Naive thymus-derived CD8-positive, alpha-beta T cell (primary cell): ENCODE measurements at places on chromosomes 7 and 10.

- peaks cover 50% of the 10 kb centered on the region for H3K4me1 ChIP-seq
- H3K4me3 ChIP-seq = no peak overlapping the region
- H3K27ac ChIP-seq = no peak overlapping the region
- peaks cover 38% of the 10 kb centered on the region for H3K36me3 ChIP-seq
- no peak for DNase-seq
- H3K27me3 ChIP-seq = no peaks in the 10 kb centered on the region
These were observed 79.5 kb downstream of the CARD11 start for GRCh38 chr7:2964208-2964607.

DNA sequence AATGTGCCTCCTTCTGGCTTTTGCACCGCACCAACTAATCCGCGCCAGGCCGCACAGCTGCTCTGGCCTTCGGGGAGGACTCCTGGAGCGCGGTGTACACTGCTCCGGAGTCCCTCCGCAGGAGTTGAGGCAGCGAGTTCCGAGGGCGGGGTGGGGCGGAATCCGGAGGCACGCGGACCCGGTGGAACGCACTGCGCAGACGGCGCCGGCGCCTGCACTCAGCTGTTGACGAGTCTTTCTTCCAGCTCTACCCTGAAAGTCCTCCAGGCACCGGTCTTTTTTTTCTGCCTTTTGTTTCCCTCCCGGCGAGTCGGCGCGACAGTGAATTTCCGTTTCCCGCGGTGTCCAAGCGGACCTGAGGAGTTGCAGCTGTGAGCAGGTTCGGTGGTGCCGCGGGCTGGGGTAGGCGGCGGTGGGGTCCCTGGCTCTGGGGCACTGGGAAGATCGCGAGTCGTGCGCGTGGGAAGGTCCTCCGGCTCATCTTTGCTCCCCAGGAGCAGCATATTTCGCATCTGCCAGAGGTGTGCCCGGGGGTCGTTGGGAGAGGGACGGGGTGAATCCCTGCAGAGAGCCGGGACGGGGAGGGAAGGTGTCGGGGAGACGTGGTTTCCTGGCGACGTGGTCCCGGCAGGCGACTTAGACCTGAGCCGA is 44.1 kb downstream of the SFTPD start:
- DNase-seq = peak; percentile 14
- H3K27me3 ChIP-seq = peaks cover 38% of the 10 kb centered on the region
- no peaks in the 10 kb centered on the region for H3K36me3 ChIP-seq
- peak overlapping the region; percentile 91 for H3K4me3 ChIP-seq
- peaks cover 7% of the 10 kb centered on the region for H3K4me1 ChIP-seq

- no peaks in the 10 kb centered on the region for H3K27me3 ChIP-seq
- no peaks in the 10 kb centered on the region for H3K36me3 ChIP-seq
- no peak for DNase-seq
These were observed 103.3 kb upstream of the ARMC3 start for GRCh38 chr10:22824520-22824919.

DNA sequence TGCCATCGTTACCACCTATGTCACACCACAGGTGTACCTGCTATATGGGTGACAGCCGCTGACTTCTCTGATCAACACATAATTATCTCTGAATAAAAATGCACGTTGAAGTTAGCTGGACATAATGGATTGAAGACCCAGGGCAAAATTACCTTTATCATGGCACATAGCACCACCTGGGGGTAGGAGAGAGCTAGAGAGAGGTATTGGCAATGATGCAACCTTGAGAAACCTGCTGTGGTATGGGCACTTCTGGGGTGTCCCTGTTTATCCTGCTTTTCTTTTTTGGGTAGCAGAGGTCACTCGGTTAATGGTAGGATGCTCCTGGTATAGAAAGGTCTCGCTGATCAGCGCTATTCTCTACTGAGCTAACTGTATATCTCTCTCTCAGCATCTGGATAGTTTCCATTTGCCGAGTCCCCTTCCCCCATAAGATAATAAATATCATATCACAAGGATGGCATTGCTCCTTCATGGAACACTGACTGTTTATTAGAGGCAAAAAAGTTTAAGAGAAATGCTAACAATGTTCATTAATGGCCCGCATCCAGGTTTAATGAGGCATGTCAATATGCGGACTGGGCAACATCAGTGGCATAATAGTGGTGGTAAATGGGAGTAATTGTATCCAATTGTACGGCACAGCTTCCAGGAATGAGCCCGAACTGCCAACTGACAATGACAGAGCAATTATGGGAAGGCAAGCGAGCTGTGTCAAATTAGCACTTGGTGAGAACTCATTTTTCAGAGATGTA is 323.1 kb downstream of the TFEC start:
- no peak overlapping the region for H3K4me3 ChIP-seq
- no peaks in the 10 kb centered on the region for H3K27me3 ChIP-seq
- no peak overlapping the region for H3K27ac ChIP-seq
- H3K4me1 ChIP-seq = no peaks in the 10 kb centered on the region
- no peak for DNase-seq
- no peaks in the 10 kb centered on the region for H3K36me3 ChIP-seq

GRCh38 chr10:70500812-70501301 is 22.3 kb downstream of the PALD1 start:
- no peaks in the 10 kb centered on the region for H3K36me3 ChIP-seq
- peaks cover 10% of the 10 kb centered on the region for H3K4me1 ChIP-seq
- H3K27ac ChIP-seq = no peak overlapping the region
- no peak overlapping the region for H3K4me3 ChIP-seq
- H3K27me3 ChIP-seq = no peaks in the 10 kb centered on the region

GRCh38 chr7:155268211-155268610 is 29.5 kb upstream of the INSIG1 start:
- H3K4me3 ChIP-seq = no peak overlapping the region
- H3K27me3 ChIP-seq = no peaks in the 10 kb centered on the region
- no peaks in the 10 kb centered on the region for H3K4me1 ChIP-seq
- no peaks in the 10 kb centered on the region for H3K36me3 ChIP-seq
- H3K27ac ChIP-seq = no peak overlapping the region

DNA sequence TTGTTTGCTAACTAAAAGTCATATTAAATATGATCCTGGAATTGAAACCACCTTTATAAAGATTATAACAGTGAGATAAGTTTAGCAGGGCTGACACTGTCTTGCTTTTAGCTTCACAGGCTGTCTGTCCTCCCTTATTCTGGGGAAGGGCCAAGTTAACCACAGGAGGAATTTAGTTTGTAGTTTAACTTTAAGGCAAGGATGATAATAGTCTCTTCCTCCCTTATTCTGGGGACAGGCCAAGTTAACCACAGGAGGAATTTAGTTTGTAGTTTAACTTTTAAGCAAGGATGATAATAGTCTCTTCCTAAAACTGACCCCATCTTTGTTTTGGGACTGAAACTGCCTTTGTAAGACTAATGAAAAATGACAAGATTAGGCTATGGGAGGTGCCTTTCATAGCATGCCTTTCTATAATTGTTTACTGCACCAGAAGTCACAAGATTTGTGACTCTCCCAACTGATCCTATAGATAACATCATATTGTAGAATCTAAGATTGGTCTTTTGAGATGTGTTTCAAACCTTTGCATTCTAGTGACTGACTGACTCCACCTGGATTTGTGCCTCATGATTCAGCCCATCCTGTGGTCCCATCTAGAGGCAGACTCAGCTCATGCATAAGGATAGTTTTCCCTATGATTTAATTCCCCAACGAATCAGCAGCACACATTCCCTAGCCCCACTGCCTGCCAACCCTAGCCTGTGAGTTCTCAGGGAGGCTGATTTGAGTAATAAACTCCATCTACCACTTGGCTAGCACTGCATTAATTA is 212.0 kb downstream of the MAGI2 start:
- no peak overlapping the region for H3K27ac ChIP-seq
- H3K36me3 ChIP-seq = no peaks in the 10 kb centered on the region
- DNase-seq = no peak

DNA sequence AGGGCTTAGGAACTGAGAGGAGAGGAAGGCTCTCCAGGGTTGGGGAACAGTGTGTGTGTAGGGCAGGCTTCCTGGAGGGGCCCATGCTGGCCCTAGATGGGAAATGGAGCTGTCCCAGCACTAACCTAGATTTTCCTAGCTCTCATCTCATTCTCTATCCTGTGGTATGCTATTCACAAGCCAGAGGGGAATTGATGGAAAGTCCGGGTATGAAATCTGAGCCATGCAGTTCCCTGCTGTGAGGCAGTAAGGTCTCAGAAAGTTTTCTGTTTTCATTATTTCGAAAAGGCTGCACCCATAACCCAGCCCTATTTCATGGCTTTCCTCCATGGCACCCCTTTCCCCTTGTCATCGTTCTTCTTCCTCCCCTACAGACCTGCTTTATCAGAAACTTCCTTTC is 220.3 kb downstream of the RPS24 start:
- no peaks in the 10 kb centered on the region for H3K36me3 ChIP-seq
- no peak for DNase-seq
- no peak overlapping the region for H3K27ac ChIP-seq
- no peaks in the 10 kb centered on the region for H3K27me3 ChIP-seq
- no peak overlapping the region for H3K4me3 ChIP-seq

- peak overlapping the region; percentile 79 for H3K27ac ChIP-seq
- H3K4me1 ChIP-seq = peaks cover 28% of the 10 kb centered on the region
- no peaks in the 10 kb centered on the region for H3K27me3 ChIP-seq
- peak overlapping the region; percentile 26 for H3K4me3 ChIP-seq
- DNase-seq = peak; percentile 43
- no peaks in the 10 kb centered on the region for H3K36me3 ChIP-seq
These were observed 28.7 kb upstream of the PDCD4 start for GRCh38 chr10:110843031-110843430.

DNA sequence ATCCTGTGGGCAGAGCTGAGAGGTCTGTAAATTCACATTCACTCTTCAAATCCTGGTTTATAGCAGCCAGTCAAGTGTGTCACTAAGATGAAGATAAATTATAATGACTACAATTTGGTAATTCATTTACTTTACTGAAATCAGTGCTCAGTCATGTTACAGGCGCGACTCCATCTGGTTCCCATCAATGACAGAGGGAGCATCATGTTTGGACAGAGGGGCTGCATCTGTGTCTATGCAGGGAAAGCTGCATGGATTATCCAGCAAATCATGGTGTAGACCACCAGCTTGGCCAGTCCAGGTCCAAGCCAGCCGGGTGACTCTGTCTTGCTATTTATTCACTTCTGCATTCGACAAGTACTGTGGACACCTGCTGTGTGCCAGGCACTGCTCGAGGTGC is 214.1 kb upstream of the ZNF32 start:
- no peak overlapping the region for H3K4me3 ChIP-seq
- DNase-seq = no peak
- no peak overlapping the region for H3K27ac ChIP-seq
- H3K36me3 ChIP-seq = no peaks in the 10 kb centered on the region

- no peak overlapping the region for H3K27ac ChIP-seq
- peaks cover 6% of the 10 kb centered on the region for H3K36me3 ChIP-seq
- peaks cover 15% of the 10 kb centered on the region for H3K4me1 ChIP-seq
- DNase-seq = no peak
- no peaks in the 10 kb centered on the region for H3K27me3 ChIP-seq
- H3K4me3 ChIP-seq = no peak overlapping the region
These were observed 79.6 kb downstream of the SH3PXD2A start for GRCh38 chr10:103775776-103776175.

- no peak overlapping the region for H3K27ac ChIP-seq
- H3K4me3 ChIP-seq = no peak overlapping the region
- no peaks in the 10 kb centered on the region for H3K27me3 ChIP-seq
These were observed 4.2 kb downstream of the AHR start for GRCh38 chr7:17302575-17303142.

- H3K4me1 ChIP-seq = peaks cover 11% of the 10 kb centered on the region
- no peak overlapping the region for H3K27ac ChIP-seq
- no peak for DNase-seq
- H3K27me3 ChIP-seq = peaks cover 6% of the 10 kb centered on the region
- no peaks in the 10 kb centered on the region for H3K36me3 ChIP-seq
These were observed 6.1 kb upstream of the TBRG4 start for GRCh38 chr7:45117582-45117981.

DNA sequence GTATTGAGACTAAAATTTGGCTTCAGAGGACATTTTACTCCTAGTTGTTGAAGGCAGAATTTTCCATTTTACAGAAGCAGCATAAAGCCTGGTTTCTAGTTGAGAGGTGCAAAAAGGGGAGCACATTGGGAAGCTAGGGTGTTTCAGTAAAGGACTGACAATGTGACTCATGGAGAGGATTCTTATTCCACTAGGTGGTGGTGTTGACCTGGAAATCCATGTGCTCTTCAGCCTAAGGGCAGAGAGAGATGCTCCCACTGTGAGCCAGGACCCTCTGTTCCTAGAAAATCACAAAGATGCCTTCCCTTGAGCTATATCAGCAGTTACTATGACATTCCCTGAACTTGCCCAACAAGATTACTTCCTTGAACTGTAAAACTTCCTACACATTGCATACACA is 687.8 kb downstream of the IPMK start:
- no peak overlapping the region for H3K27ac ChIP-seq
- DNase-seq = no peak
- H3K4me1 ChIP-seq = no peaks in the 10 kb centered on the region
- H3K36me3 ChIP-seq = no peaks in the 10 kb centered on the region
- H3K4me3 ChIP-seq = no peak overlapping the region

GRCh38 chr7:115678086-115678982 is 352.2 kb downstream of the TFEC start:
- H3K27ac ChIP-seq = no peak overlapping the region
- no peak overlapping the region for H3K4me3 ChIP-seq
- H3K36me3 ChIP-seq = no peaks in the 10 kb centered on the region
- DNase-seq = no peak
- H3K4me1 ChIP-seq = no peaks in the 10 kb centered on the region

DNA sequence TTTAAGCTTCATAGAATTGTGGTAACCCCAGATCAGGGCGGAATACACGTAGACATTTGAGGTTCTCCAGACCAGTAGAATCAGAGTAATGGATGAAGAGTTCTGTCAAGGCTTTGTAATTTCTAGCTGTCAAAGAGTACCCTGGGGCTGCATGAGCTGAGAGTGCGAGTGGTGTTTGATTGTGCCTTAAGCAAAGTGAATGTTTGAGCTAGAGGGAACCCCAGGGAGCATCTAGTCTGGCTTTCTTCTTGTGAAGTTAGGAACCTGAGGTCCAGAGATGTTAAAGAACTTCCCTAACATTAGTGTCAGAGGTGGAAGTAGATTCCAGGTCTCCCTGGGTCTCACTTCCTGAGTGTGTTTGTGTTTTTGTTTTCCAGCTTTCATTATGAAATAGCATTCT is 212.3 kb upstream of the FZD1 start:
- DNase-seq = no peak
- no peak overlapping the region for H3K4me3 ChIP-seq
- H3K36me3 ChIP-seq = no peaks in the 10 kb centered on the region
- H3K27ac ChIP-seq = no peak overlapping the region
- peaks cover 11% of the 10 kb centered on the region for H3K4me1 ChIP-seq

GRCh38 chr7:84792231-84792893 is 394.5 kb downstream of the SEMA3D start:
- no peaks in the 10 kb centered on the region for H3K4me1 ChIP-seq
- no peaks in the 10 kb centered on the region for H3K36me3 ChIP-seq
- DNase-seq = no peak
- no peak overlapping the region for H3K4me3 ChIP-seq
- no peak overlapping the region for H3K27ac ChIP-seq
- H3K27me3 ChIP-seq = no peaks in the 10 kb centered on the region

GRCh38 chr7:36188266-36188665 is 35.2 kb downstream of the EEPD1 start:
- DNase-seq = no peak
- H3K36me3 ChIP-seq = peaks cover 3% of the 10 kb centered on the region
- peaks cover 7% of the 10 kb centered on the region for H3K4me1 ChIP-seq
